ENCODE measurements at places on chromosomes 12 and 14.
A peak's percentile ranks its signal among the peaks of the same experiment; 100 is the strongest.

DNA sequence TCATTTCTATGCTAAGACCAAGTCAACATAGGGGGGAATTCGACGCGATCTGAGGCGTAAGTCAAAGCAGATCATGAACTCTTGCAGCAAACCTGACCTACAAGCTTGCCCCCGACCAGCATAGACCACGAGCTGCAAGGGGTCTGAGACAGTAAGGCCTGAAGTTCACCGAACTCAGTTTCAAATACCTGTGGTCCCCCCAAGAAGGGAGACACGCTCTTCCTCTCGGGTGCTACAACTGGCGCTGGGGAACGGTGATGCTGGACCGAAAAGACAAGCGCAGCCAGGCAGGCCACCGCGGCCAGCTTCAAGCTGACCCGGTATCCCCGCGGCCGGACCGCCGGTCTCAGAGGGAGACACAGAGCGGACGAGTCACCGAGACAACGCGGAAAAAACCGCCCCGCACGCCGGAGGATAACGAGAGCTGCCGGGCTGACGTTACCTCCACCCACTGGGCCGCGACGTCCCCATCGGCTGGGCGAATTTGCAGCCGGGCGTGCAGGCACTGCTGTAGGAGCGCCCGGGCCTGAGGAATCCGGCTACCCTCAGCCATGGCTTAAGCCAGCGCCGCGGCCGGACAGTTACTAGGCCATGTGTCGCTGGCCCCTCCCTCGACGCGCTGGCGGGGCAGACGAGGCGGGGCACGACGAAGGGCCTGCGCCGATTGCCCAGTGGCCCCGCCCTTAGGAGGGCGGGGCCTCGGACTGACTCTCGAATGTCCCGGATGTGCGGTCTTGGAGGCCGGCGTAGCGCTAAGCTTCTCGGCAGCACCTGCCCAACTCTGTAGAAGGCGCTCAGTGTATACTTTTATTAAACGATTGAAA is at the start of gene DTD2:
Gene DTD2, minus strand, starts transcription at position 666 of the 824 bp plus-strand sequence. Its CDS starts 113 bp downstream, at position 553.
- DNase-seq, result peak; percentile 83

- DNase-seq, result no peak
These were observed 476.5 kb downstream of the APAF1 start for GRCh38 chr12:99121546-99121945.

- DNase-seq, result no peak
These were observed 18.9 kb downstream of the CNTN1 start for GRCh38 chr12:40711121-40711520.

DNA sequence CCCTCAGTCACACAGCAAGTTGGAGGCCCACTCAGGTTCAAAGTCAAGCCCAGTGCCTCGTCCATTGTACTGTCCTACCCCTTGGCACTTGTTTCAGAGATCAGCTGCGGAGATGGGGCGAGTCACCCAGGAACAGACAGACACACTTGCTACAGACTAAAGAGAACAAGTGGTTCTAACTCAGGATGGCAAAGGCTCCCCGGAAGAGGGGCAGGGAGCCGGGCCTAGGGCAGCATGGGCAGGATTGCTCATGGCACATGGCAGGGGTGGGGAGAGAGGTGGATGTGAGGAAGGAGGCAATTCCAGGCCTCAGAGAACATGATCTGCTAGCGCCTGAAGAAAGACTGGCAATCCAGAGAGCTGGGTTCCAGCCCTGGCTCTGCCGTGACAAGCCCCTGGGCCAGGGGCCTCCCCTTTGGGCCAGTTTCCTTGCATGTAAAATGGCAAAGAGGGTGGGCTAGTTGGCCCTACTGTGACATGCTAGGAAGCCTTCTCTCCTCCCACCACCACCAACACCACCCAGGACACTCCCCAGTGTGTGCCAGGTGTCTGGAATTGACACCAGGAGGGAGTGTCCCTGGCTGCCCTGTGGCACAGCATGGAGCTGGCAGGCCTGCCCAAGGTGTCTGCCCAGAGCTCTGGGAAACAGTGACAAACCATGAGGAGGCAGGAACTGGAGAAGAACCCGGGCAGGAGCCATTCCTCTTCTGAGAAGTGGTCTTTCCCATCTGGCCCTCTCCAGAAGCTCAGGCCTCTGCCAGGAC is 24.0 kb upstream of the IRF2BPL start:
- no peak for DNase-seq

DNA sequence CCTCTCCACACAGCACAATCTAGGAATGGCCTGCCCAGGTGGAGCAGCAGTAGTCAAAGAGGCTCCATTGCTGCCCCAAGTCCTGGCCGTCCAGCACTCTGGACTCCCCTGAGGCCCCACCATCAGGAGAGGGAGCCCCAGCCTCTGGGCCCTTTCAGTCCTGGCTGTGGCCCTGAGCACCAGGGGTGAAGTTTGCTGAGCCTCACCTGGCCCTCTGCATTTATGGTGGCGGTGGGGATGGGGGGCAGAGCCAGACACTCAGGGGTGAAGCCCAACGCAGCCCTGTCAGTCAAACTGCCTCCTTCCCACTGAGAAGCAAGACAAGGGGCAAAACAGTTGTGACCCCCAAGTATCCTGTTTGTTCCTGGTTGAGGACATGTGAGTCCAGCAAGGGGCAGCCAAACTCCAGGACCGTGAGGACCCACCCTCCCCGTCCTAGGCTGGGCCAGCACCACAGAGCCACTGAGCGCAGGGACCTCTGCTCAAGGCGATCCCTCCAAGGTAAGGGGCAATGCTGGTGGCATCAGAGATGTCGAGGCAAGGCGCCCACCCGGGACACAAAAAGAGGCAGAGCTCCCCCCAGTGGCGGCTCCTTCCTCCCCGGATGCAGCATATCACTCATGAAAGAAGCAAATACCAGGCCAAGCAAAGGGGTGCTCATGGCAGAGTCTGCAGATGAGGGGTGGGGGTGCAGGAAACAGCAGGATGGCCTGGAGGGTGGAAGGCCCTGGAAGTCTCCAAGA is 4.8 kb upstream of the AMN start:
- peak; percentile 21 for DNase-seq

GRCh38 chr14:55572578-55572977 is 7.4 kb upstream of the KTN1 start:
- DNase-seq, result no peak

- no peak for DNase-seq
These were observed 21.0 kb downstream of the RPGRIP1 start for GRCh38 chr14:21300892-21301291.

GRCh38 chr14:64387232-64387781 is 846 bp upstream of the MTHFD1 start:
- no peak for DNase-seq

DNA sequence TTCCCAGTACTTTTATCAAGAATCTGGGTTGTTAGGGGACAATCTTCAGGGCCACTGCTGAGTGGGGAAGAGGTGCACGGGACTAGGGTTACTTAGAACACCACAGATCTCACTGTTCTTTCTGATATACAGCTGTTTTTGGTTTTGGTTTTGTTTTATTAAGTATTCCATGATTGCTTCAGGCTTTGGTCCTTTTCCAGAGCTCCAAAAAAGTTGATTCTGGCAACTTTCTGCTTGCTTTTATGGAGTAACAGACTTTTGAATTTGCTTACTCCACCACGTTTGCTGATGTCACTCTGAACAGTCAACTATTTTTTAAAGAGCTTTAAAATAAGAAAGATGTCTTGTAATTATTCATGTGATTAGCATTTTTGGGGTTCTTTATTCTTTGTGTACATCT is 368.1 kb upstream of the FOXG1 start:
- DNase-seq, result no peak

DNA sequence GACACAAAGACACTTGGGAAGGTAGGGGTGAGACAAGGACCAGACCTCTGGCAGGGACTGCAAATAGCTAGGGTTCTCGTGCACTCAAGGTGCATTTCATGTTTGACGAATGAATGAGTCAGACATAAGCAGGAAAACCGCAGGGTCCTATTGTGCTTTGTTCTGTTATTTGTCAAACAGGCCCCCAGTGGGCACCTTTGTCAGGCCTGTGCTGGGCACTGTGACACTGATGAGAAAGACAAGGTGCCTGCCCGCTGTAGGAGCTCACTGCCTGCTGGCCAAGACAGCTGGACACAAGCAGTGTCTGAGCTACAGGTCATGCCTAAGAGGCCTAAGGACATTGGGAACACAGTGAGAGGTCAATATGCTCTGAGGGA is 2.3 kb downstream of the OTUB2 start:
- DNase-seq, result no peak

GRCh38 chr12:112303004-112303403 is 79.2 kb downstream of the HECTD4 start:
- DNase-seq, result peak; percentile 38

DNA sequence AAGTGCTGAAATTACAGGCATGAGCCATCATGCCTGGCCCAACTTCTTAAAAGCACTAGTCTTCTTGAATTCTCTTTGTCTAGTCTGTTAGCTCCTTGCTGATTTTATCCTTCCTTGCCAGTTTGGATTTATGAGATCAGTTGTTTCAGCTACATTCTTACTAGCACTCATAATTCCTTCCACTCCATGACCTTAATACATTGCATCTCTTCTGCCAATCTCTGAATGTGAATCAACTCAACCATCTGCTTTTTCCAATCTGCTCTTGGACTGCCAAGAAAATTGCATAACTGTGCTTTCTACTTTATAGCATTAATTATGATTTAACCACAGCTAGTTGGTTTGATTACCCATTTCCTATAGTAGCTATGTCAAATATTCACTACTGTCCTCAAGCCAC is 14.9 kb upstream of the HEATR5A start:
- DNase-seq, result no peak

- no peak for DNase-seq
These were observed 3.3 kb downstream of the CNOT2 start for GRCh38 chr12:70246580-70246979.

DNA sequence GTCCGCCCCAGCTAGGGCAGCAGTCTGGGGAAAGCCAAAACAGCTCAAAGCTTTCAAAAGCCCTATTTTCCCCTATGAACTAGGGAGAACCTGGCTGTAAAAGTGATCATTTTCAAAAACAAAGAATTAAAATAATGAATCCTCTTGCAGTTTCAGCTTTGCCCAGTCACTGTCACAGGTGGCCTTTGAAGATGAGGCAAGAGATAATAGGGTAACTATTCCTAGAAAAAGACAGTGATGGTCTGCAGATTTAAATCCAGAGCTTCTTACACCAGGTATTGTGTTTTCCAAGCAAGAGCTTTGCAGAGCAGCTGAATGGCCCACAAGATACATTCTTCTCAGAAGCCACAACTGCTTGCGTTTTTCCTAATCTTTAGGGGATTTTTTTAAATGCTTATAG is 80.2 kb upstream of the NUDT4 start:
- no peak for DNase-seq

DNA sequence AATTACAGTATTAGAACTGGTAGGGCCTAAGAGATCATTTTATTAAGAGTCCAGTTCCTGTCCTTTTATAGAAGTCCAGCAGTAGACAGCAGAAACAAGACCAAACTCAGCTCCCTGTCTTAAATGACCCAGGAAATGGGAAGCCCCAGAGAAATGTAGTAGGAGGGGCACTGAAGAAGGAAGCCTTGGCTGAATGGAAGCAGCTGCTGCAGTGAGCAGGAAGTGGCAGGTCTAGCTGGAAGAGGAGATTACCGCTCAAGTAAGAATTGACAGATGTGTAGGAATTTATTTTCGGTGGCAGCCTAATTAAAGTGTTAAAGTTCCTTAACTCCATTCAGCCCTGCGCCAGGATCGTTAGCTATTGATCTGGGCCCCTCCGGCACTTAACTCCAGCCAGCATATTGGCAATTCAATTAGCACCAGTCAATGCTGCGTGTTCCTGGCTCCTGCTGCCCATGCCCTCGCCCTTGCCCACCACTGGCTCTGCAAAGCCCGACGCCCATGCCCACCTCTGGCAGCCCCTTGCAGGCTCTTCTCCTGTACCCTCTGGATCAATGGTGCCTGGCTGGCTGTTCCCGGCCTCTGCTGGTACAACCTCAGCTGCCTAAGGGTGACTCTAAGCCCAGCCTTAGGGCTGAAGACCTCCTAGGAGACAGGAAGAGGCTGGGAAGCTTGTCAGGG is 21.1 kb downstream of the ZFHX2 start:
- DNase-seq, result no peak

- DNase-seq, result no peak
These were observed 44.0 kb downstream of the PPHLN1 start for GRCh38 chr12:42370013-42370412.

DNA sequence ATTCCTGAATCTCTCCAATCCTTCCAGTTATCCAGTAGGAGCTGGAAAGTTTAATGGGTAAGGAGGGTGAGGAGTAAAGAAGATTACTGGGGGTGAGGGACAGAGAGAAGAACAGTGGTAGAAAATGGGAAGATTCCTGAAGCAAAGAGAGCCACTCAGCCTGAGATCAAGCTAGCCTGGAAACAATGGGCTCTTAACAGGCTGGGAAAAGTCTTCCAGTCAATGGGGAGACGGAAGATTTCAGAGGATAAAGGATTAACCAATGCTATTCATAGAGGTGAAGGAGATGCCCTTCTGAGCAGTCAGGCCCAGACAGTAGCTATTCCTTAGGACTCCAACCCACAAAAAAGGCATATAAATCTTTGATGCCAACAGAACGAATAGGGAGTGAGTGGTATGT is 14.8 kb downstream of the GDF11 start:
- DNase-seq, result no peak

DNA sequence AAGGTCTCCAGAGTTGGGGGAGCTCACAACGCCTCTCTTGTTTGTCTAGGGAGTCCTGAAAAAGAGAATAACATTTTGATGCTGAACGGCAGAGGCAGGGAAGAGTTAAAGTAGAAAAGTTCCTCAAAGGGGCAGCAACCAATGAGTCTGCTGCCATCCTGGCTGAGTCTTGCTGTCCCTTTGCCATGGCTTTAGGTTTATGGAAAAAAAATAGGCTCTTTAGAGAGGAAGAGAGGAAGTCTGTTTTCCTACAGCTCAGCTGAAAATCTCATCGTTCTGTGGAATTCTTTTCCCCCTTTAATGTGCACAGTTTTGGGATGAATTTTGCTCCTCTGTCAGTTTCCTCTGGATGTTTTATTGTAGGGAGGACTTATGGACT is 314.8 kb upstream of the TBX3 start:
- no peak for DNase-seq

DNA sequence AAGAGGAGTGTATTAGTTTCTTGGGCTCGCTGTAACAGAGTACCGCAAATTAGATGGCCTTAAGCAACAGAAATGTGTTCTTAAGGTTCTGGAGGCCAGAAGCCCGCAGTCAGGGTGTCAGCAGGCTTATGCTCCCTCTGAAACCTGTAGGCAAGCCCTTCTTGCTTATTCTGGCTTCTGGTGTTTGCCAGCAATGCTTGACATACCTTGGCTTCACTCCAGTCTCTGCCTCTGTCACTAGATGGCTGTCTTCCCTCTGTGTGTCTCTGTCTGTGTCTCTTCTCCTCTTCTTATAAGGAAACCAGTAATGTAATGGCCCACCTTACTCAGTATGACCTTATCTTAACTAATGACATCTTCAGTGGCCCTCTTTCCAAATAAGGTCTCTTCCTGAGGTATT is 85.1 kb downstream of the DERA start:
- no peak for DNase-seq

GRCh38 chr14:102693006-102693755 is 84.1 kb upstream of the TRAF3 start:
- no peak for DNase-seq

- DNase-seq, result no peak
These were observed 1.3 kb downstream of the GOLT1B start for GRCh38 chr12:21502872-21503271.

- DNase-seq, result no peak
These were observed 13.4 kb downstream of the GRIP1 start for GRCh38 chr12:66665435-66665985.

Measured in activated CD8-positive, alpha-beta memory T cell treated with anti-CD3 and anti-CD28 coated beads for 4 hours (primary cell).